Stimulated activated CD4-positive, alpha-beta T cell treated with anti-CD3 and anti-CD28 coated beads, Interleukin-12 subunit alpha, Interleukin-12 subunit beta, amount 100 ng/mL, for 4 hours (primary cell): ENCODE measurements at places on chromosomes 7 and 10.
A peak's percentile ranks its signal among the peaks of the same experiment; 100 is the strongest.

GRCh38 chr7:106561151-106561550 lies 99.8 kb downstream of the CCDC71L start:
- DNase-seq: no peak

DNA sequence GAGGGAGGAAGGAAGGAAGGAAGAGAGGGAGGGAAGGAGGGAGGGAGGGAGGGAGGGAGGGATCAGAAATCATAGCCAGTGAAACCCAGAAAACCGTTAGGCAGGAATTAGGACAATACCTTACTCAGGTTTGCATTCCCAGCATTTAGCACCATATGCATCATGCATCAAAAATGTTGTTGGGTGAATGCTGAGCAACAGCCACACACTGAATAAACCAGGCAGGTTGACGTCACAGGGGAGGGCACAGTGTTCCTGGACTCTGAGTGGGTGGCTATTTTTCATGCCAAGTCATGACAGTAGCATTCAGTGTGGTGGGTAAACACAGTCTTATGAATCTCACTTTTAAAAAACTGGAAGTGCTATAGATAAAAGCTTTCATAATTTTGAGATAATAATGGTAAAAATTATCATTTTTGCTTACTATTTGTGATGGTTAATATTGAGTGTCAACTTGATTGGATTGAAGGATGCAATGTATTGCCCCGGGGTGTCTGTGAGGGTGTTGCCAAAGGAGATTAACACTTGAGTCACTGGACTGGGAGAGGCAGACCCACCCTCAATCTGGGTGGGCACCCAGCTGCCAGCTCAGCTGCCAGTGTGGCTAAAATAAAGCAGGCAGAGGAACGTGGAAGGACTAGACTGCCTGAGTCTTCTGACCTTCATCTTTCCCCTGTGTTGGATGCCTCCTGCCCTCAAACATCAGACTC lies 199.1 kb upstream of the PRKCQ start:
- no peak for DNase-seq

DNA sequence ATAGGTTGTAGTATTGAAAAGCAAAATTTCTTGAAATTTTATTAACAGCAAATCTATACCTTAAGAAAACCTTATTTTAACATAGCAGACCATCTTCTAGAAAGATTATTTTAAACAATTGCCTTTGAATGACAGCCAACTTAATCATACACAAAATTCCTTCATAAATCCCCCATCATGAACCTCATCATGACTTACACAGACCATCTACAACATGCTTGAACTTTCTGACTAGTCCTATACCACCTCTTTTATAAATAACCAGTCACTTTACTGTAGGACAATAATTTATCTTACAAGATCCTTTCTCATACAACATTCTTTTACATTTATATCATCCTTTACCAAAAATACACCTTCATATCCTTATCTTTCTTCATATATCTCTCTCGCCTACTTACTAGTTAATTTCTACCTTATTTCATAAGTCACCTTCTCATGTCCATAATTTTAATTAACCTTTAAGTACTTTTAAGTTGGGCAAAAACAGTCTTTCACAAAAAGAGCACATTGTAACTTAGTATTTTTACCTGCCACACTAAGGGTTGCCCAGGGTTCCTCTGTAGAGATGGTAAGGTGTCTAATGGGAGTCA lies 16.6 kb upstream of the PTN start:
- DNase-seq: no peak

- no peak for DNase-seq
These were observed 85.1 kb upstream of the KMT2C start for GRCh38 chr7:152520861-152521302.

- no peak for DNase-seq
These were observed 217.6 kb downstream of the GFRA1 start for GRCh38 chr10:116055252-116055916.

- no peak for DNase-seq
These were observed 384.2 kb upstream of the FOXK1 start for GRCh38 chr7:4297918-4298219.

DNA sequence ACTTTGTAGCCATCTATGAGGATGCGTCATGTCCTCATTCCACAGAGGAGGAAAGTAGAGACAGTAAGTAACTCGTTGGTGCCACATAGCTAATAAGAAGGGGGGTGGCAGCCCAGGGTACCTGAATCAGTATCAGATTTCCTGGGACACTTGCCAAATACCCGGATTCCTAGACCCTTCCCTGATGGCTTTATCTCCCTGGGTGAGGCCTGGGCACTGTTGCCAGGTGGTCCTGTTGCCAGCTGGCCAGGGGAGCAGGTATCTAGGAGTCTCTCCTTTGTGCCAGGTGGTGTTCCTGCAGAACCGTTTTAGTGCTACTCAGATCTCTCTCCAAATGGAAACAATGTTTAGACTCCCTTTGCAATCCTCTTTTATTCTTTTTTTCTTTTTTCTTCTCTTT lies 12.7 kb downstream of the SLC29A3 start:
- DNase-seq: no peak

GRCh38 chr7:95723583-95724180 lies 48.7 kb upstream of the DYNC1I1 start:
- DNase-seq: no peak

- DNase-seq: no peak
These were observed 70.1 kb upstream of the TFEC start for GRCh38 chr7:116100626-116101025.

- DNase-seq: no peak
These were observed 375.7 kb upstream of the CDC14C start for GRCh38 chr7:48548667-48549066.

DNA sequence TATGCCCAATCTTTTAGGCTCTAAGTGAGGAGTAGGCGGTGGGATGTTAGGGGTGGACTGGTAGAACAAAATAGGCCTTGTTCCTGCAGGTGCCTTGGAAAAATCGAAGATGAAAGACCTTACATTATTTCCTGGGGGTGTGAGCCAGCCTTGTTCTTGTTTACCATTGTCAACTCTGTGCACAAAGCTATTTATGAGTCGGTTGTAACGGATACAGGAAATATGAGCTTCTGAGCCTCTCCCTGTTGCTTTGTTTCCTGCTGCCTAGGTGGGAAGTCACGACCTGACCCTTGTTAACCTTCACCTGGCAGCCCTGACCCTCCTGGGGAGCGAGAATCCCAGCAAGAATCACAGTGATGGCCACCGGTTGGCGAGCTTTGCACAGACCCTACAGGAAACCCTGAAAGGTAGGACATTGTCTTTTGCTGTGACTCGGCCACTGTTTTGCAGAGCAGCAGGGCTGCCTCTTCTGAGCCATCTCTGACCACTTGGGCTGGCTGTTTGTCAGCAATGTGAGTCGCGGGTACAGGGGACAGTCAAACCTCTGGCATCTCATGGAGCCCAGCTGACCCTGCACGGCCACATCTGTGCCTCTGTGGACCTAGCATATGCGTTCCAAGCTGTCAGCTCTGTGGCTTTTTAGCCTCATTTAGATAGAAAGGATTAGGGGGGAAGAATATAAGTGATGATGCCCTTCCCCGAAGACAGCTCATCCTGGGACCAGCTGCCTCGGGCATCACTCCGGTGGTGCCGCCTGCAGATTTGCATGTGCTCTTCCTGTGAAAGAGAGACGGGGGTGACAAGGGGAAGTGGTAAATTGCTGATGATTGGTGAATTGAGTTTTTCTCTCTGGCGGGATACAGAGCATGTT lies 102.1 kb upstream of the ANLN start:
- peak; percentile 15 for DNase-seq

GRCh38 chr10:79333513-79333912 lies 13.8 kb upstream of the PPIF start:
- no peak for DNase-seq

- DNase-seq: no peak
These were observed 74.2 kb downstream of the CTNNA3 start for GRCh38 chr10:67621834-67622233.

- DNase-seq: no peak
These were observed 205.4 kb downstream of the FANK1 start for GRCh38 chr10:126101736-126102135.

DNA sequence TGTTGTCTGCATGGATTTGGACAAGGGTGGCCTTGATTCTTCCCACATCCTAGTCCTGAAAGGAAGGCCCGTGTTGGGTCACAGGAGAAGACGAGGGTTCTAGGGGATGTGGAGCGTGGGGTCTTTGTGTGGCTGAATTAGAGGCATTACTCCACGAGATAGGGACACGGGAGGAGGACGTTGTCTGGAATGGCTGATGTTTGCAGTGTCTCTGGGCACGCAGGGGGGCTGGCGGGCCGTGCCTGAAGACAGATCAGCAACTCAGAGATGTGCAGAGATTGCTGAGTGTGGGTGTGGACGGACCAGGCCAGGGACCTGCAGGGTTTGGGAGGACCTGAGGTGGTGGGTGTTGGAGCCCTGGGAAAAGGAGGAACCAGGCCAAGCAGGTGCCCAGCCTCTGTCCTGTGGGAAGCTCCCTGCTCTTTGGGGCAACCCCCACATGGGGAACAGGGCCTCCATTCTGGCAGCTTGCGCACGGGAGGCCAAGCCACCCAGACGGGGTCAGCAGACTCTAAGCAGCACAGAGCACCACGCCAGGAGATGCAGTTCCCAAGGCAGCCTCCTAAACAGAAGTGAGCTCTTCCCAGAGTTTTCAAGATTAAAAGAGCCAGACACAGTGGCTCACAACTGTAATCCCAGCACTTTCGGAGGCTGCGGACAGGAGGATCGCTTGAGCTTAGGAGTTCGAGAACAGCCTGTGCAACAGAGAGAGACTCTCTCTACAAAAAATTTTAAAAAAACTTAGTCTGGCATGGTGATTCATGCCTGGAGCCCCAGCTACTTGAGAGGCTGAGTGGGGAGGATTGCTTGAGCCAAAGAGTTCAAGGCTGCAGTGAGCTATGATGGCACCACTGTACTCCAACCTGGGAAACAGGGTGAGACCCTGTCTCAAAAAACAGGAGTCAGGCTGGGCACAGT lies 71.0 kb upstream of the GTF2I start:
- no peak for DNase-seq

DNA sequence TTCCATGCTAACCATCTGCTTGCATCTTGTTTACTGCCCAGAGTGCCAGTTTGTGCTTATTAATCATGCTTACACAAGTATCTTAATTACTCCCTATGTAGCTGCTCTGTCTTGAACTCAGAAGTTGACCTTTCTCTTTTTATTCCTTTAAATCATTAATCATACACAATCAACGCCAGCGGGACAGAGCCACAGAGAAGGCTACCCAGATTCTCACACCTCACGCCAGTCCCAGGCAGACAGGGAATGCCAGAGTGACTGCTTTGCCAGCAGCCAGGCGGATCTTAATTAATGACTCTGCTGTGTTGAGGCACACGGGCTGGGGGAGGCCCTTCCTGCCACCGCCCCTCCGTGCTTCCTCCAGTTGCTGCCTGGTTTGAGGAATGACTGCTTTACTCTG lies 229.4 kb downstream of the LRMDA start:
- no peak for DNase-seq

GRCh38 chr7:65953890-65954450 lies 28.0 kb downstream of the GUSB start:
- DNase-seq: no peak

DNA sequence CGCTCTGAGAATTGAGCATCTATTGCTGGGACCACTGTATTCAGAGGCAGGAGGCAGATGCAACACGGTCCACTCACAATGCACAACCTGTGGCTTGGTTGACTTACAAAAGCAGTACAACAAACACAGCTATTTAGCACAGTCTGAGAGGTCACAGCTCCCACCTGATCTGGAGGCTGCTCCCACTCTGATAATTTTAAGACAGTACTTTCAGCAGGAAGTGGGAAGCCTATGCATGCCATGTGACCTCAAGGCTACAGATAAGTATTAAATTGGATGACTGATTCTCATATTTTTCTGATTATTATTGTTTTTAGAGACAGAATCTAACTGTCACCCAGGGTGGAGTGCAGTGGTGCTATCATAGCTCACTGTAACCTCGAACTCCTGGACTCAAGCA lies 659.3 kb downstream of the PARD3 start:
- no peak for DNase-seq

GRCh38 chr7:20797462-20798080 lies 10.9 kb upstream of the SP8 start:
- no peak for DNase-seq

DNA sequence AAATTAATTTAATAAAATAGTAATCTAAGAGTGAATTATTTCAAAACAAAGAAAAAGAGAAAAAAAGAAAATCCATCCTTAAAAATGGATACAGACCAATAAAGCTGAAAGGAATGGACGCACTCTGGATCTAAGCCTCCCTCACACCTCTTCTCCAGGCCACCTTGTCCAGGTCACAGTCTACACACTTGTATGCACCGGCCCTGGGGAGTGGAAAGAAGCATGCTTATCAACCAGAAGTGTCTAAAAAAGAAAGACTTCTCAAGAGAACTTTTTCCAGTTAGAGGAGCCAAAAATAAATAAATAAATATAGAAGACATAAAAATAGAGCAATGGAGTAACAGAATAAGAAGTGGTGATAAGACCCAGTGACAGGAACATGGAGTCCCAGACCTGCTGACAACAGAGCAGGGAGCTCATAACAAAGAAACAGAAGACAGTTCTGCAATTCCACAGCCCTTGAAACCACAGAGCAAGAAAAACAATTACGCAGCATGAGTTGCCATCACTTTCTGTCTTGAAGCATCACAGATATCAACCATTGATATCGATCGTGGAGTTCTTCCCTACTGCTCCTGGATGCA lies 311.7 kb upstream of the NFE2L3 start:
- no peak for DNase-seq

DNA sequence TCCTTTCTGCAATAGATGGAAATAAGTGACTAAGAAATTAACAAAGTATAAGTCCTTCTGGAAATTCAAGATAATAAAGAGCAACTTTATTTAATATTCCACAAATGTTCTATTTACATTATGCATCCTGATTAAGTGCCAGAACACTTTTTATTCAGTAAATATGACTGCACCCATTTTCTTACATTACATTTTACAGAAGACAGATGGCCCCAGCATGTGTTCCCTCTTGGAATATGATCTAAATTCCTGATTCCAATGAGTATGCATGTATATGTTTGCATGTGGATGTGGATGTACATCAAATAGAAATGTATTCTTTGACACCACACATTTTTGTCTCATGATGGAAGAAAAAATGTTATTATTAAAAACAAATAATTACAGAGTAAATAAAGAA lies 628.7 kb upstream of the SEMA3D start:
- DNase-seq: no peak

DNA sequence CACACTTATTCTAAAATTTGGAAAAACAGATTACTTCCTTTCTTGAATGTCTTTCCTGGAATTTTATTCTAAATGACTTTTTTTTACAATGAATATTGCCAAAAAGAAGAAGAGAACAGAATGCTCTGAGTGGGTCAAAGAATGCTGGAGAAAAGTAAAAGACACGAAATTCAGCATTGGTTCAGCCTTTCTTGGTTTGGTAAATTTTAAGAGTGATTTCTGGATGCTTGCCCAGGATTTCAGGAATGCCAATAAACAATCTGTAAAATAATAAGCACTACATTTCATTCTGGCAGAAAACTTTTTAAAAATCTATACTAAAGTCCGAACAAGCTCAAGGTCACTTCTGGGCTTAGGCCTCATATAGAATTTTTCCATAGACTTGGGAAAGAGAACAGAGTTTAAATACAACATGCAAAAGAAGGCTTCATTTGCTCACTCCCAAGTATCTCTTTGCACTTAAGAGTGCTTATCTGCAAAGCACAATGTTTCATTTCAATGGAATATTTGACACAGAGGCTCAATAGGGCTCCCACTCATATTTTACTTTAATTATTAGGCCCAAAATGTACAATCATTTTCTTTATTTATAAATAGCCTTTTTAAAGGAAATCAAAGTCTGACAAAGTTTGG lies 359.5 kb upstream of the ANKRD30A start:
- DNase-seq: no peak

- DNase-seq: no peak
These were observed 102.4 kb downstream of the SEMA3A start for GRCh38 chr7:84092207-84092606.

- no peak for DNase-seq
These were observed 245.9 kb upstream of the RHOBTB1 start for GRCh38 chr10:61189912-61190311.

GRCh38 chr10:71354776-71355175 lies 35.7 kb downstream of the SLC29A3 start:
- DNase-seq: no peak
